ENCODE measurements at places on chromosomes 7 and 10. TPM values are rescaled to one million over a fixed set of nuclear protein-coding genes. Genes with fewer than 3 reads are reported as not detected.
A peak's percentile ranks its signal among the peaks of the same experiment; 100 is the strongest.

KLHL7 gene
- total RNA-seq, result 17.8 TPM

DNA sequence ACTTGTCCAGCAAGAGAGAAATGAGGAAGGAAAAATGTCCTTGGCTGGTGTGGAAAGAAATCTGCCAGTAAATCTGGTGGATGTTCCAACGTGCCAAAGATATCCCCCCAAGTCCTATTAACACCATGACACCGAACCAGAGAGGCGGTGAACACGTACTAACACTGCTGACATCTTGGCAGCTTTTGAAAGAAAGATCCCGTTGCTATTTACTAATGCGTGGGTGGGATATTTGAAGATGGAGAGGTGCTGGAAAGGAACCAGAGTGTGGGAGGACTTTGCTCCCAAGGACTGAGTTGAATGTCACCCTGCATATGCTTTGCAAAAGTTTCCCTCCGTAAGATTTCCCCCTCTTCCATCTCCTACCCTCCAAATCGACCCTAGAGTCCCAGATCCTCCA is 7.9 kb downstream of the CCDC3 start:
- DNase-seq, result no peak

STEAP4 gene
- total RNA-seq, result 3.8 TPM

GRCh38 chr7:7293092-7293491 is 110.7 kb downstream of the C1GALT1 start:
- DNase-seq, result no peak

DNA sequence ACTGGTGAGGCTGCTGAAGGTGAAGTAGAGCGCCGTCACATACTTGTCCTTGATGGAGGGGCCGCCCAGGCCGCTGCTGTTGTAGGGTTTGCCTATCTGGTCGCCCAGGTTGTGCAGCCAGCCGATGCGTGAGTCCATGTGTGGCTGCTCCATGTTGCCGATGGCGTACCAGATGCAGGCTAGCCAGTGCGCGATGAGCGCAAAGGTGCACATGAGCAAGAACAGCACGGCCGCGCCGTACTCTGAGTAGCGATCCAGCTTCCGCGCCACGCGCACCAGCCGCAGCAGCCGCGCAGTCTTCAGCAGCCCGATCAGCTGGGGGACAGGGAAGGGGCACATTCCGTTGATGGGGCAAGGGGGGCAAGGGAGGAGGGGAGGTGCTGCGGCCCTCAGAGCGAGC is 26.6 kb downstream of the KCNH2 start:
- DNase-seq, result no peak

DNA sequence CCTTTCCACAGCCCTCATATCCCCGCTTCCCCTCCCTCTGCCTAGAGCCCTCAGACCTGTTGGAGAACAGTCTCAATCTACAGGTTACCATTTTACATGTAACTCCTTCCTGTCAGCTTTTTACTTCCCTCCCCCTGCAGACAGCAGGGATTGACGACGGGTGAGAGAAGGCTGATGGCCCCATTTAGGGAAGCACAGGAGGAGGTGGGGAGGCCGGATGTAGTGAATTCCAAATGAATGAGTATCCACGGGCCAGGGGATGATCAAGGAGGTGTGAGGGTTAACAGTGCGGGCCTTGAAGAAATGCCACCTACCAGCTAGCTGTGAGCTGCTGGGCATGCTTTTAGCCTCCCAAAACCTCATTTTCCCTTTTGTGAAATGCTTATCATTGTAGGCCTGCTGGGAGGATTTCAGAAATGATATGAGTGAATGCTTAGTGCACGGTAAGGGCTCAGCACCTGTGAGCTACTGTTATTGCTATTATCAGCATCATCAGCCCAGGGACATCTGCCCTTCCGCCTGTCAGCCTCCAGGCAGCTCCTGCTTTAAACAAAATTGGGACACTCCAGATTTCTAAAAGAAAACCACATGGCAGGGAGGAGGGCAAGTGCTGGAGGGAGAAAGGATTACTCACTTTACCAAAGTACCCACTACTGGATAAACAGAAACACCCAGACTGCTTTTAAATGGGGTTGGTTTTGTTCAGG is 6.5 kb upstream of the NANOS1 start:
- DNase-seq, result no peak

DNA sequence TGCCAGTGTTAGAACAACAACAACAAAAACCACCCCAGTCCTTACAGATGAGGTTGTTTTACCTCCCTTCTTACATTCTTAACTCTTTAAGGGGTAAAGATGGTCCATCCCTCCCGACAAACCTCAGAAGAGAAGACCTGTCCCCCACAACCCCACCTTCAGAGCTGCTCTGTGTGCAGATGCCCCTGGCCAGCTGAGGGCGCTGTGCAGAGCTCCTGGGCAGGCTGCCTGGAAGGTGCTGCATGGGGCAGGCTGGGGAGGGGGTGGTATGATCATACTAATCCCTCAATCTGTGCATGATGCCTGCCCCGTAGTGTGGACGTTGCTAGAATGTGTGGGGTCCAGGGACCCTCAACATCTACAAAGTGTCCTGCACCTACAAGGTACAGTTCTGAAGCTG is 387.1 kb downstream of the INHBA start:
- DNase-seq, result peak; percentile 13

OR2A42 gene
- total RNA-seq, result not detected

DNA sequence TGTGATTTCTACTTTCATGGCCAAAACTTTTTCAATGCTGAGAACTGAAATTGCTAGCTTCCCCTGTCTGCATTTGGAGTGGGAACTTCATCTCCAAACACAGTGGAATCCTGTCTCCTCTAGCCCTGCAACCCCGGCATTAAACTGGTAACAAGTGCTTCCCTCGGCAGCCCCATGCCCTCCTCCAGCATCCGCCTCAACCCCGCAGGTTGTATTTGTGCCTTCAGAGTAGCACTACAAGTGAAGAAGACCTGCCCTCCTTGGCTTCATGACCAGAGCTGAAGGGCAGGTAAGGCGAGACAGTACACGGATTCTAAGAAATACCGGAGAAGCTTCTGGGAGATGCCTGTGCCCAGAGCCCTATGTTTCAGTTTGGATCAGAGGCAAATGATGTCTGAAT is 16.9 kb downstream of the C10orf53 start:
- DNase-seq, result no peak
